SHP77 treated with DMSO at 0.1 percent for 48 hours (cell line): ENCODE measurements at places on chromosomes 11 and 22.
A peak's percentile ranks its signal among the peaks of the same experiment; 100 is the strongest.

- DNase-seq, result peak; percentile 45
Observed at GRCh38 chr11:65355013-65355775, 643 bp downstream of the TIGD3 start.

GRCh38 chr11:69370984-69371709 is 77.2 kb downstream of the MYEOV start:
- no peak for DNase-seq

DNA sequence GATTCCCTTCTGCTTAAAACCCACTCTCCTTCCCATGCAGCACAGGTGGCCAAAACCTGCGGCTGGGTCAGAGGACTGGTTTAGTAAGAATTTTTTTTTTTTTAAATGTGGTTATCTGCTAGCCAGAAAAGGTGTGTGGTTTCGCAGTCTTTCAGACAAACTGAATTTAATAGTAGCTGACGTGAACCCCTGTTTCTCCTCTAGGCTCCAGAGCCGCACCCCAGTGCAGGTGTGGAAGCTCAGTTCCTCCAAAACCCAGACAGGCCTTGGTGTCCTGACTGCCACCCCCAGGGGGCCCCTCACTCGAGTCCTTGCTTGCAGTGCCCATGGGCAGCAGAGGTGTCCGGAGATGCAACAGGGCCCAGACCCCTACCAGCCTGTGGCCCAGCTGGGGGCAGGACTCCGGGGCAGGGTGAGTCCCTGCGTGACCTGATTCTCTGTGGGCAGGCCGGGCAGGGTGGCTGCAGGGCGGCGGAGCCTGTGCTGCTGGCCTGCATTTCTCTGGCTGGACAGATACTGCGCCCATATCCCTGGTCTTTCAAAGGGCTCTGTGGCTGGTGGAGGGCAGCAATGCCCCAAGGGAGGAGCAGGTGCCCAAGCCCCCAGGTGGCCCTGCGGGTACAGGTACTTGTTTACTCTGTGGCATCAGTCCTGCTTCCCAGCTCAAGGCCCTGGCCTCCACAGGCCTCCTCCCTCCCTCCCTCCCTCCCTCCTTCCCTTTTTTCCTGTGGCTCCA is 15.2 kb downstream of the KCNQ1 start:
- DNase-seq, result no peak

GRCh38 chr11:122778148-122778547 is 60.2 kb upstream of the CRTAM start:
- no peak for DNase-seq
